ENCODE measurements at places on chromosomes 16 and 17.

- DNase-seq, result no peak
Measured at GRCh38 chr17:40090237-40091119, 9.9 kb downstream of the NR1D1 start.

DNA sequence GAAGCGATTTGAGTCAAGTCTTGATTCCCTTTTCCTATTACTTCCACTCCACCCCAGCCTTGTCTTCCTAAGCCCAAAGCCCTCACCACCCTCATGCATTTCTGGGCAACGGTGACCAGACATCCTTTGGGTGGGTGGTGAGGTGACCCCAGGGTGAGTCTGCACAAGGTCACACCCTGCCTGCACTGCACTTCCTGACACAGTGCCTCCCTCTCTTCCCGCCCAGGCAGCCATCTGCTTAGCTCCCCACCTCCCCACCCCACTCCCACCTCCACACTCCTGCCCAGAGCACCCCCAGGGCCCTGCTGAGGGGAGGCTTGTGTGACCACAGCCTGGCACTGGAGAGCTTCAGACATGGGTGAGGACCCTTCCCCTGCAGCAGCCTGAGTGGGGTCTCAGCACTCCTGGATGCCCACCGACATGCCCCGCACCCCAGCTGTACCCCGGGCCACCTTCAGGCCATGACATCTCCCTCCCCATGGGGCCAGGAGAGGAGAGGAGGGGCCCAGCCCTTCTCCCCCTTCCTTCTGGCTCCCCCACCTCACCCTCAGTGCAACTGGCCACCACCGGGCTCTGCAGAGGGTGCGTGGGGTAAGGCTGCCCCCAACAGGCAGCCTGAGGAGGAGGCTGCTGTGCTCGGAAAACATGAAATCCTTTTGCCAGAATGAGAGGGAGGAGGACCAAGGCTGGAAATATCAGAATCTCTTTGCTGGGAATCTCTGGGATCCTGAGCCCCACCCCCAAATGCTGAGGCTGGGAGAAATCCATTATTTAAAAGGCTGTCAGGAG lies 68.6 kb downstream of the CCT6B start:
- DNase-seq, result peak; percentile 58

GRCh38 chr17:32111141-32111771 lies 31.0 kb upstream of the RHOT1 start:
- DNase-seq, result peak; percentile 59

- no peak for DNase-seq
Measured at GRCh38 chr17:3643889-3644349, 7.4 kb downstream of the CTNS start.

- DNase-seq, result no peak
Measured at GRCh38 chr16:56191835-56192634, 746 bp downstream of the GNAO1 start.

GRCh38 chr16:49780433-49780832 lies 75.5 kb downstream of the ZNF423 start:
- DNase-seq, result no peak

- DNase-seq, result no peak
Measured at GRCh38 chr16:2333772-2334379, 6.7 kb downstream of the ABCA3 start.

- DNase-seq, result no peak
Measured at GRCh38 chr17:71521724-71522123, 599.1 kb upstream of the SOX9 start.

DNA sequence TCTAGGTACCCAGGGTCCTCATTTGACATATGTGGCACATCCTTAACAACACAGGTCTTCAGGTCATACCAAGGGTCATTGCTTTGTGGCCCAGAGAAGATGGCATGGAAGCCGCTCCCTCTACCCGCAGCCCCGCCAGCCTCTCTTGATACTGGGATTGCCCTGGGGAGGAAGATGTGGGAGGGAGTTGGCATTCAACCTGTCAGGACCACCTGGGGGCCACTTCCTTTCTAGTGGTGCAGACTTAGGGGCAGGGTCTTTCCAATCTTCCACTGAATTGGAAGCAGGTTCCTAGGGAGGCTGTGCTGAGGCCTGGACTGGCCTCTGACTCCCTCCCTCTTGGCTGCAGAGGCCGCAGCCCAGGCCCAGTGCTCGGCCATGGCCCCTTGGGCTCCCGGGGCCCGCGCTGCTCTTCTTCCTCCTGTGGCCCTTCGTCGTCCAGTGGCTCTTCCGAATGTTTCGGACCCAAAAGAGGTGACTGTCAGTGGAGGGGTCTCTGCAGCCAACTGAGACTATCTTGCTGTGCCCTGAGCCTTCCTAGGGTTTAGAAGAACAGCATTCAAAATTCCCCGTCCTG lies 5.1 kb upstream of the HEXIM1 start:
- DNase-seq, result no peak
